ENCODE measurements at places on chromosomes 2 and 18.

GRCh38 chr2:174972924-174973323 is 32.3 kb downstream of the CHN1 start:
- no peak for DNase-seq

- DNase-seq, result no peak
Measured at GRCh38 chr2:231399853-231400680, 4.6 kb downstream of the B3GNT7 start.

GRCh38 chr2:55169915-55170314 is 62.2 kb downstream of the CLHC1 start:
- DNase-seq, result no peak

DNA sequence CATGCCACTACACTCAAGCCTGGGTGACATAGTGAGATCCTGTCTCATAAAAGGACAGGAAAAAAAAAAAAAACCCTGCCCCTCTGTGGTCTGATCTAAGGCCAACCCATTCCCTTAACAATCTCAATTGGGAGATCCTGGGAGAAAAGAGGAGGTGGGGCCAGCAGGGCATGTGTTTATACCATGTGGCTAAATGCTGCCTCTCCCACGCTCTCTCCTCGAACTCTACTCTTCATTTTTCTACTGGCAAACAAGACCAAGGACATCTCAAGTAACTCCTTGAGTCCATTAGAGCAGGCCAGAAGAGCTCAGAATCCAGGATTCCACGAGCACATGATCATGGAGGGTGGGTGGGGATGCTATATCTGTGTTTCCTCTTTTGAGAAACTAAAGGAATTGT is 16.7 kb upstream of the NEDD4L start:
- DNase-seq, result no peak

DNA sequence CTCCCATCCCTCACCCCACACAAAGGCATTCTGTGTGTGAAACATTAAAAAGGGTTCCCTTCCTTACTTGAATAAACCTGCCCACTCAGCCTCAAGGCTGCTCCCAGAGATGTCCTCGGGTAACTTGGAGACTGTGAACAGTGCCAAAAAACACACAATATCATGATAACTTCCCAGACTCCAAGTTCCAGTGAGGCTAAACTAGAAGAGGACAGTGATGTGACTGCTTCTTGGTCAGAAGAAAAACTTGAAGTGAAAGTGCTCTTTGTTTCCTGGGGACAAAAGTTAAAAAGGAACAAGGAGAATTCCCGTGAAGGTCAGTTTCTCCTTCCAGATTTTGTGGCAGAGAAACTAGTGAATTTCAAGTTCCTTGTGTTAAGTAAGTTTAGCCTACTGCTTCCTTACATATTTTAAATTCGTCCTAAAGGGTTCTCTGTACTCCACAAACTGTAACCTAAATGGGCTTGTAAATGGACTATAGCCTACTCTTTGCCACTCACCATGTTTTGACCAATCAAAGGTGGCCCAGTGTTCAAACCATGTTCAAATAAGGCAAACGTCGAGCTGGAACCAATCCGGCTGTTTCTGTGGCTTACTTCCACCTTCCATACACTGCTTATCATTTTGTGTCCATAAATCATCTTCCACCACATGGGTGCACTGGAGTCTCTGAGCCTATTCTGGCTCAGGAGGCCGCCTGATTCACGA is 20.4 kb downstream of the TPRKB start:
- DNase-seq, result no peak
